ENCODE measurements at places on chromosomes 4 and X. TPM values are rescaled to one million over a fixed set of nuclear protein-coding genes. Genes with fewer than 3 reads are reported as not detected.

The TKTL1 gene
- 11.7 TPM for total RNA-seq

GRCh38 chr4:139807483-139807882 lies 141.9 kb downstream of the MGST2 start:
- DNase-seq, result no peak

DNA sequence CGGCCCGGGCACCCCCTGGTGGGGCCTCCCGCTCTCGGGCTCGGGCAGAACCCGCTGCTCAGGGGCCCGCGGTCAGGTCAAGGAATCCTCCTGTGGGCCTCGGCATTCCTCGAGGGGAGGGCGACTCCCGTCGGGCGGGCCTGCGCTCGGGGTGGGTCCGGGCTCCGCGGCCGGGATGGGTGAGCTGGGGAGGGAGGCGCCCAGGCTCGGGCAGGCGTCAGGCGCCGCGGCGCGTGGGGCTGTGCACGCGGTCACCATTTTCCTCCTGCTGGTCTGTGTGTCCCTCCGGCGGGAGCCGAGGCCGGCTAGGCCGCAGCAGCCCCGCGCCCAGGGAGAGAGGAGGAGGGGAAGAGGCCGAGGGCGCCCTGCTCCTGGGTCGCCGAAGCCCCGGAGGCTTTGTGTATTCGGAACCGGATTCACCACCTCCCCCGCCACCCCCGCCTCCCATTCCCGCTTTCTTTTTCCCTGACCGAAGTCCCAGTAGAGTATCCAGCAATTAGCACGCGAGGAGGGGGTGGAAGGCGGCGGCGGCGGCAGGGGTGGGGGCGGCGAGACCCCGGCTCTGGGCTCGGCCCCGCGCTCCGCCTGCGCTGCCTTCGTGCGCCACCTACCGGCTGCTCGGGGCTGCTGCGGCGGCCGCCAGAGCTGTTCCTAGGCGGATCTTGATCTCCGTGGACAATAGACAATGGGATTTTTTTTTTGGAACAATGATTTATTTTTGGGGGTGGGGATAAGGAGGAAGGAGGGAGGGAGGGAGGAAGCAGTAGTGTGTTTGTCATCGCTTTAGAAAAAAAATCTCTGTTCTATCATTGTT lies 99.0 kb upstream of the MAML3 start:
- DNase-seq, result peak; percentile 77

- no peak for DNase-seq
These were observed 4.8 kb downstream of the ATP2B3 start for GRCh38 chrX:153522259-153522658.

The SSX1 gene
- not detected for total RNA-seq

The HTRA3 gene
- total RNA-seq, result 119 TPM

DNA sequence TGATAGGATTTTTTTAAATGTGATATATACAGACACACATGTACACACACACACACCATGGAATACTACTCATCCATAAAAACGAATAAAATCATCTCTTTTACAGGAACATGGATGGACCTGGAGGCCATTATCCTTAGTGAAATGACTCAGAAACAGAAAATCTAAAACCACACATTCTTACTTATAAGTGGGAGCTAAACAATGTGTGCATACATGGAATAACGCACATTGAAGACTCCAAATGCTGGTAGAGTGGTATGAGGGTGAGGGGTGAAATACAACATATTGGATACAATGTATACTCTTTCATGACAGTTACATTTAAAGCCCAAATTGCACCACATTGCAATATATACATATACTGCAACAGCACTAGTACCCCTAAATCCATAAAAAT lies 120.2 kb upstream of the ADGRL3 start:
- no peak for DNase-seq

- no peak for DNase-seq
These were observed 498.4 kb downstream of the PDGFC start for GRCh38 chr4:156473151-156473550.

GRCh38 chr4:114028071-114028470 lies 48.6 kb upstream of the ARSJ start:
- DNase-seq, result no peak

- no peak for DNase-seq
These were observed 30.2 kb downstream of the DYNLT3 start for GRCh38 chrX:37817176-37817575.

GRCh38 chr4:38078590-38079421 lies 118.6 kb downstream of the PTTG2 start:
- DNase-seq, result no peak

GRCh38 chr4:84417997-84418709 lies 80.9 kb downstream of the NKX6-1 start:
- no peak for DNase-seq

The TMEM47 gene
- 36.6 TPM for total RNA-seq

GRCh38 chr4:86615501-86615900 lies 21.4 kb downstream of the PTPN13 start:
- DNase-seq, result no peak

GRCh38 chr4:2320746-2321145 lies 58.8 kb upstream of the MXD4 start:
- DNase-seq, result no peak
